ENCODE measurements at places on chromosomes 7 and 10. TPM values are rescaled to one million over a fixed set of nuclear protein-coding genes. Genes with fewer than 3 reads are reported as not detected.

Gene HABP2
- total RNA-seq: not detected

Gene ZCCHC24
- total RNA-seq: 24.5 TPM

Gene CYP3A5
- total RNA-seq: 0.30 TPM

Gene HYAL4
- total RNA-seq: not detected

Gene TWIST1
- 24.9 TPM for total RNA-seq

Gene TACR2
- total RNA-seq: under 0.01 TPM

Gene GNGT1
- total RNA-seq: not detected

Gene TRIM24
- total RNA-seq: 21.0 TPM

Gene SLC26A4
- 0.46 TPM for total RNA-seq

Gene CACNB2
- total RNA-seq: under 0.01 TPM

Gene INPP5A
- 34.7 TPM for total RNA-seq

Gene SCART1
- 2.7 TPM for total RNA-seq

Gene MBL2
- total RNA-seq: not detected

Gene ADAM22
- total RNA-seq: 1.8 TPM

Gene ZMIZ2
- 21.3 TPM for total RNA-seq

Gene CLDN12
- total RNA-seq: 60.8 TPM

Gene C10orf67
- total RNA-seq: not detected

Gene CALY
- total RNA-seq: 0.30 TPM

Gene SORCS1
- total RNA-seq: not detected

Gene OR6V1
- total RNA-seq: not detected

Gene TDRD1
- total RNA-seq: not detected

Gene LBX1
- total RNA-seq: not detected

Gene CACNA2D1
- total RNA-seq: 94.8 TPM

Gene SPDYE5
- total RNA-seq: not detected

Gene GPRIN2
- not detected for total RNA-seq

Gene GNAT3
- not detected for total RNA-seq

Gene ZKSCAN5
- 11.3 TPM for total RNA-seq

Gene DLG5
- 26.4 TPM for total RNA-seq

Gene RPEL1
- total RNA-seq: not detected

Gene AOAH
- total RNA-seq: not detected

Gene NPY
- not detected for total RNA-seq

Gene EVX1
- not detected for total RNA-seq

Gene SLC26A3
- not detected for total RNA-seq

Gene ZNF853
- total RNA-seq: 5.3 TPM

Gene ASIC3
- 0.05 TPM for total RNA-seq

Gene SH2D4B
- not detected for total RNA-seq

Gene RSPH10B2
- 0.05 TPM for total RNA-seq

Gene ANTXRL
- not detected for total RNA-seq

Gene HOGA1
- 0.32 TPM for total RNA-seq

Gene PDK4
- total RNA-seq: under 0.01 TPM

Gene PDZD7
- total RNA-seq: 1.5 TPM

Gene LRRC18
- not detected for total RNA-seq

Gene TEX36
- not detected for total RNA-seq

Gene PTPN12
- total RNA-seq: 66.5 TPM

Measured in smooth muscle cell of the umbilical artery (primary cell).